ENCODE measurements at places on chromosomes 7 and 10.
A peak's percentile ranks its signal among the peaks of the same experiment; 100 is the strongest.

GRCh38 chr7:2115760-2116447 lies 116.8 kb downstream of the MAD1L1 start:
- DNase-seq: peak; percentile 80

- DNase-seq: no peak
Observed at GRCh38 chr10:132467464-132468149, 70.0 kb upstream of the INPP5A start.

DNA sequence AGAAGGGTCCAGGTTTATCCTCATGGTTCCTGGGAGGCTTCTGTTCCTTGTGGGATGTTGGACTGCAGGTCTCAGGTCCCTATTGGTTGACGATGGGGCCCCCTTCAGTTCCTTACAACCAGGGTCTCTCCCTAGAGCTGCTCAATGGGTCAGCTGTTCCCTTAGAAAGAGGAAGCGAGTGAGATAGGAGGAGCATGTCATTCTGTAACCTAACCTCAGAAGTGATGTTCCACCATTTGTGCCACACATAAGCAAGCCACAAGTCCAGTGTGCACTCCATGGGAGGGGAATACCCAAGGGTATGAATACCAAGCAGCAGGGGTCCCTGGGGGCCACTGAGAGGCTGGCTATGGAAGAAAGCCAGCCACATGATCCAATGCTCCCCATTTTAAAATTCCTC lies 192.7 kb downstream of the GATA3 start:
- DNase-seq: no peak

DNA sequence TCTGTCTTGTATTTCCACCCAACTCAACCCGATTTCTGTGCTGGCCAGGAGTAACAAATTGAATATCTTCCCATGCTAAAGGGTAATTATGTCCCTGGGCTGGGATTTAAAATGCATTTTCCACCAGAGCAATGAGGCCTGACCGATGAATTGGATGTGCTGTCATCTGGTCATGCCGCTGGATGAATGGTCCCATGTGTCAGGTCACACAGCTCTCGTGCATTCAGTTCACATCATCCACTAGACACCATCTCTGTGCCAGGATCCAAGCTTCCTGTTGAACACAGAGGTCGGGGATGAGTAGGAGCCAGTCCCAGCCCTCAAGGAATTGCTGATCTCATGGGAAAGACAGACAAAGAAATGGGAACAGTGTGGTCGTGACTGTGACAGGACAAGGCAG lies 200.8 kb downstream of the ADRA2A start:
- DNase-seq: no peak

DNA sequence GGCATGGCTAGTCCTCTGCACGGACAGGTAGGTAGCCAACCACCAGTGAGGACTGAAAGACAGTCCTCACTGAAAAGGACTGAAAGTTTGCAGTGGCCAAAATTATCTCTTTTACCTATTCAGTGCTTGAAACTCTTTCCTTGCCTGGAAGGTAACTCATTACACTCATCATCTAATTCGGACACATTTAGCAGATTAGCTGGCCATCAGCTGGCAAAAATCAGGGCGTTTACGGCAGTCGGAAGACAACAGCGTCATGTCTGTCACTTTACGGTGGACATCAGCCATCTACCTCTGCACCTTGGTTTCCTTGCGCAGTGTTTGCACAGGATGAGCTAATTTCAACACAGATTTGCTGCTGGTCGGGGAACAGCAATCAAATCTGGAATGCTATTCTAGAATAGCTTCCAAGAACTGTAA lies 740 bp downstream of the ANXA7 start:
- DNase-seq: no peak

- no peak for DNase-seq
Observed at GRCh38 chr7:15801551-15801950, 115.1 kb upstream of the MEOX2 start.

- DNase-seq: peak; percentile 1
Observed at GRCh38 chr10:111281516-111281915, 204.7 kb downstream of the ADRA2A start.

DNA sequence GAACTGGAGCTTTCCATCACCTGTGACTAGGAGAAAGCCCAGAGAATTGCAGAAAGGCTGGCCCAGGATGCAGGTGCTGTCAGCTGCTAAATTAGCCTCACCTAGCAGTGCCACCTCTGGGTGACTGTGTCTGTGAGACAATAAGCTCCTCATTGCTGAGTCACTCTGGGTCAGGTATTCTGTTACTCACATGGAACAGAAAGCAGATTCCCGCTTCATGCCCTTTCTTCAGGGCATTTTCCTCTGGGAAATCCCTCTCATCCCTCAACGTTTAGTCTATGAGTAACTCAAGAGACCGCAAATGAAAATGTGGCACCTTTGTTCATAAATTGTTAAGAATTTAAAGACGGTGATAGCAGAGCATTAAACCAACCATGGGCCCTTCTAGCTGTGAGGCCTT lies 184.0 kb downstream of the ADAM12 start:
- DNase-seq: peak; percentile 79

Data from mammary epithelial cell (primary cell).